Foreskin keratinocyte (primary cell): ENCODE measurements at places on chromosomes 12 and 14.

- DNase-seq, result no peak
Measured at GRCh38 chr14:75657331-75657730, 3.3 kb downstream of the ERG28 start.

DNA sequence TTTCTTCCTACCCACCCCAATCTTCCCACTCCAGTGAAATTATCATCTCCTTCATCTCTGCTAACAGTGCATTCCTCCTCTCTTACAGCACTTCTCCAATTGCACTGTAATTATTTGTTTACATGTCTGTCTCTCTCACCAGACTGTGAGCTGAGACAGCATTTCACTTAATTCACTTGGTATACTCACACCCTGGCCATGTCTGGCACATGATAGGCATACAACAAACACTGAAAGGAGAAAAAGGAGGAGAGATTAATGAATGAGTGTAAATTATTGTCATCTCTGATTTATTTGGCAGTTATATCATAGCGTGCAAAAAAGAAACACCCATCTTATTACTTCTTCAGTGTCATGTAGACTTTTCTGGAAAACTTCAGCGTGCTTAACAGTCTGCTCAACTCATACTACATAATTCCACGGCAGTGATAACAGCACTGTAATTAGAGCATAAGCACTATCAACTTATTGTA, 452.3 kb downstream of the ADAMTS20 start:
- no peak for DNase-seq

GRCh38 chr12:100061814-100062213, 77.1 kb upstream of the ANKS1B start:
- DNase-seq, result no peak

GRCh38 chr12:108668063-108668462, 34.4 kb upstream of the SELPLG start:
- DNase-seq, result no peak

GRCh38 chr12:87086118-87086891, 830.1 kb upstream of the MGAT4C start:
- peak; percentile 10 for DNase-seq
